ENCODE measurements at places on chromosomes 11 and 22. TPM values are rescaled to one million over a fixed set of nuclear protein-coding genes. Genes with fewer than 3 reads are reported as not detected.
A peak's percentile ranks its signal among the peaks of the same experiment; 100 is the strongest.

ENTHD1 gene
- not detected for polyA plus RNA-seq

DNA sequence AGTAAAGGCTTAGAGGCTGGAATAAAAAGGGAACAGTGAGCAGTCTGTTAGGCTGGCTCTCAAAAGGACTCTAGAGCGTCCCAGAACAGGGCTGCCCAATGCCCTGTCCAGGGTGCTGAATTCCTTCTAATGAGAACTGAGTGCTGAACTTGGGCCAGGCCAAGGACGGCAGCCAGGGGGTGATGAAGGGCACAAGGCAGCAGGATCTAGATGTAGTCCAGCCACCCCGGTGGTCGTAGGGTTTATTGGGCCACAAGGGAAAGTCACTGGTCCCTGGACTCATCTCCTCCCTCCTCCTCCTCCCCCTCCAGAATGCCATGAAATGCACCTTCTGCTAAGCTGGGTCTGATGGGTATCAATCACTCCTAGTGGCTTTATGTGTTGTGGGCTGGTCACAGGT is 19.2 kb downstream of the NPTXR start:
- peak; percentile 88 for DNase-seq

YPEL1 gene
- polyA plus RNA-seq, result 14.5 TPM

DNA sequence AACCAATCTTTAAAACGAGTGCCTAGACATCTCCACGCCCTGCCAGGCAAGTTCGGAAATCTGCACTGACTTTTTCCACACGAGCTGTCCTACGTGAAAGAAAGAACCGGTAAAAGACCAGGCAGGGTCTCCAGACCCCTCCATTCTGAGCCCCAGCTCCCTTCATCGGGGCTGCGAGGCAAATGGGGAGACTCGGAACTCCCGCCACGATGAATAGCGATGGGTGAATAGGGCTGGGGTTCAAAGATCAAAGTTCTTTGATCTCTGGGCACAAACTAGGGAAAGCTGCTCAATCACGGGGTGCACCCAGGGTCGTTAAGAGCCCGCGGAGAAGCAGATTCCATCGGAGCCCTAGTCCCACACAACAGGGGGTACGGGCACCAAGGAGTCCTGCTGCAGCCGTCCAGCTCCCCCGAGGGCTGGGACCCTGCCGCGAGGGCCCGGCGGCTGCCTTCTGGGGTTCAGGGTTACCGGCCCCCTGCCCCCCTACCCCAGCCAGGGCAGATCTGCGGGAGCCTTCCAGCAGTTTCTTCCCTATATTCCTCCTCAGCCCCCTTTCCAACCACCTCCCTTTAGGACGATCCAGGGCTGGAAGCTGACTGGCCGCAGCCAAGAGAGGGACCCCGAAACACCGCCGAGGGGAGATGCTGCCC is 1.1 kb downstream of the LRP4 start:
- DNase-seq, result no peak

MYOD1 gene
- polyA plus RNA-seq, result 63.4 TPM

GRCh38 chr11:125091247-125091876 is 20.1 kb downstream of the TMEM218 start:
- peak; percentile 88 for DNase-seq

DNA sequence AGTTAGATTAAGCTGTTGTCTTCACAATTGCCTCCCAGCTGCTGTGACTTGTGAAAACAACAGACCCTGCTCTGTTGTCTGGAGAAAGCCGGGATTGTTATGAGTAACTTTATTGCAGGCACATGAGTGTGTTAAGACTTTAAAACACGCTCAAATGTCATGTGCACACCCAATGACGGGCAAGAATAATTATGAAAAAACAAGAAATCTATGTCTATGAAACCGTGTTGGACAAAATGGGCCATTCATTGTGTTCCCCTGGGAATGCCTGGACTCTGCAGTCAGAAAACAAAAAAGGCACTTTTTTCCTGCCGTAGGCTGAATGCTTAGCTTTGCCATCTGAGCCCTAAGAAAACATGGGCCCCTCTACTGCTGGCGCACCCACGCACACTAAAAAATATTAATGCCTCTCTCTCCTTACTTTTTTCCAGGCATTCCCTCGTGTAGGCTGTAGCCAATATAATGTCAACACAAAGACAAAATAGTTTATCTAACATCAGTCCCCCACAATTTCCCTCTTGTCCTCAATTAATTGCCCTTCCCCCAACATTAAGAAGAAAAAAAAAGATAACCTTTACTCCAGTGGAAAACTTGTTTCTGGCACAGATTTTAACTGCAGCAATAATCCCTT is 207.9 kb downstream of the SOX6 start:
- peak; percentile 79 for DNase-seq

C11orf91 gene
- polyA plus RNA-seq, result not detected

GRCh38 chr11:113874581-113875233 is 665 bp downstream of the USP28 start:
- DNase-seq, result no peak

DNA sequence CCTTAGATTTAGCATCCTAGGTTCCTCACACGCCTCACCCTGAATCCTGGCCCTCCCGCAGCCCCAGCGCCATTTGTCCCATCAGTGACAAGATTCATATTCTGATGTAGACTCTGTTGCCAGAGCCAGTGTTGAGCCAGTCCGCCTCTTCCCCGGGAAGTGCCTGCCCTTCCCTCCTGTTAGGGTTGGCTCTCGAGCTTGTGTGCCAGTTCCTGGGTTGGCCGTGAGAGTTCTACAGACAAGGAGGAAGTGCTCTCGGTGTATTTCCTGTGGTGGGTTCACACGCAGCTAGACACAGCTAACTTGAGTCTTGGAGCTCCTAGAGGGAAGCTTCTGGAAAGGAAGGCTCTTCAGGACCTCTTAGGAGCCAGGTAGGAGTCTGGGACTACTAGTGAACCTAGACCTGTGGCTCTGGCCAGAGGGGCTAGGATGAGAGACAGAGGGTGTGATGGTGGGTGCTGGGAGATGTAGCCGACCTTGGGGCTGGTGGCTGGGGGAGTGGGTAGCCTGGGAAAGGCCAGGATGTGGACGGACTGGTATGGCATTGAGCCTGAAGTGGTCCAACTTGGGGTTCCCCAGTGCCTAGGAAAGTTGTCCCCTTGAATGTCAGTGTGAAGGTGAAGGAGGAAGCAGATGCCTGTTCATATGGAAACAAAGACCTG is at the start of gene IL18BP:
IL18BP (plus strand) TSS at position 261 of the 662 bp plus-strand sequence. CDS start 1,076 bp downstream, outside the sequence.
- DNase-seq, result peak; percentile 63

DNA sequence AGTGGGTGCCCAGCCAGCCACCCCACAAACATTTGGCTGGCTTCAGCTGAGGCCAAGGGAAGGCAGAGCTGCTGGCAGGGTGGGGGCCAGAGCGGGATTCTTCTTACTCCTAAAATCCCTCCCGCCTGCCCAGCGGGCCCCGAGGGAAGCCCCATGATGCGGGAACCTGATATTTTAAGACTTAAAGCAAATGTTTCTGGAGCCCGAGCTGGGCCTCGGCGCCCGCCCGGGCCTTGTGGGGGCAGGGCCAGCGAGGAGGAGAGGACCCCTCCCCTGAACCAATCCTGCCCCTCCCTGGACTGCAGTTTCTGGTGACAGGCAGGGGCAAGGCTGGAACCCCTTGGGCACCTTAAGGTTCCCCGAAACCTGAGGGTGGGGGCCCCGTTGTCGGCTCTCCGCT is 17.2 kb downstream of the GP1BB start:
- no peak for DNase-seq

DNA sequence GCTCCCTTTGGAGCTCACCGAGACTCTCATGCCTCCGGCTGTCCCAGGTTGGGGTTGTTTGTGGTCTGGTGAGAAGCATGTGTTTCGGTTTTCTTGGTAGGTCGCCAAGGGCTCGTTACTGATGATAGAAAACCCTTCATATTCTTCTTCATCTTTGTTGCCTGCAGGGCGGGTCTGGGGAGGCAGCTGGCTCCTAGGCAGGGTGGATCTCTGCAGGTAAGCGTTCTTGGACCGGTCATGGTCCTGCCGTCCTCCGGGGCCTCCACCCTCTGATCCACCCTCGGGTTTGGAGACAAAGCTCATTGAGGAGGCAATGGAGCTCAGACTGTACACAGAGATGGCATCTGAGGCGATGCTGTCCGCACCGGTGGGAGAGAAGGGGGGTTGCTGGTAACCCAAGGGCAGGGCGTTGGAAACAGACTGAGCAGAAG is 64.3 kb upstream of the PITPNB start:
- DNase-seq, result no peak

DNA sequence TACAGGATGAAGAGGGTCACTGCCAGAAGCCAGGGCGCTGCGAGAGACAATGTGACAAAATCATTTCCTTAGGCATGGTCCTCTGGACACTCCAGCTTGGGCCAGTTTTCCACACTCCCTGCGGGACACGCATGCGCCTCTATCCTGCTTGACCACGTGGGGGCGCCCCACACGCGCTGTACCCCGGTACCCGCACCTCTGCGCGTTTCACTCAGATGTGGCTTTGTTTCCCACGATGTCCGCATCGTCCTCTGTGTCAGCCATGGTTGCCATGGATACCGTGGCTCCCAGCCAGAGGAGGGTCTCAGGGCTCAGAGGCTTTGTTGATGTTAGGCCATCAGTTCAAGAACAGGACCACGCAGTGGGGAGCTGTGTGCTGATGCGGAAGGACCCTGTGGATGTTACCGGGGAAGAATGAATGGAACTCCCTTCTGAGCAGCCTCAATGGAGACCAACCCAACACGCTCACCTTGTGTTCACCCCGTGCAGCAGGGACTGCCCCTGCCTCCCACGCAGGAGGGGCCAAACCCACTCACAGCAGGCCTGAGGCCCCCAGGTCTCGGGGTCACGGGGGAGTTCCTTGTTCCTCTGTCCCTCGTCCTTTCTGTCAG is 101.1 kb upstream of the SLC22A12 start:
- peak; percentile 54 for DNase-seq

GRCh38 chr11:43788421-43788820 is 92.2 kb upstream of the ALKBH3 start:
- DNase-seq, result peak; percentile 79

GRCh38 chr11:15278128-15278527 is 163.4 kb downstream of the INSC start:
- peak; percentile 16 for DNase-seq

DNA sequence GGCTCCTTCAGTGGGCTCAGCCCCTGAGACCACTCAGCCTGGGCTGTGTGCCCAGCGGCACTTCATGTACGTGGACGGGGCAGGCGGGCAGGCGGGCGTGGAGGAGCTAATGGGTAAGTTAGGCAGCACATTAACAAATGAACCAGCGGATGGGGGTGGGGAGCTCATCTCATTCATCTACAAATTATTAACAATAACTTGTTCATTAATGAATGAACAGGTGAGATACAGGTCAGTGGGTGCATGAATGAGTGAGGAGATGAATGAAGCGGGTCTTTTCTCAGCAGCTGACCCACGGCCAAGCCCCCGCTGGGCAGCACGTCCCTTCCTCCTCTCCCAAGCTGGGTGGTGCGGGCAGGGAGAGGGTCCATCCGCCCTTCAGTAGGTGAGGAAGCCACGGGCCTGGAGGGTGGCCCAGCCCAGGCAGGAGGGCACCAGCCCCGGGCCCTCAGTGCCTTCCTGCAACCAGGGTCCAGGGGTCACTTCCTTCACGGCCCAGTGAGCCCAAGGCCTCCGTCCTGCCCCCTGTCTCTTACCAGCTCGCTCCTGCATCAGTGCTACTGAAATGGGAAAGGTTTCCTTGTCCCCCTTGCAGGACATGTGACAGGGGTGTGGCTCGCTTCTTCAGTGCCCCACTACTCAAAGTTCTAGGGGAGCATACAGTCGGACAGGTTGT is 60.5 kb upstream of the KCNQ1OT1 start:
- no peak for DNase-seq

- DNase-seq, result no peak
Observed at GRCh38 chr11:44528103-44528502, 37.4 kb upstream of the CD82 start.

PRODH gene
- polyA plus RNA-seq, result 18.7 TPM

- no peak for DNase-seq
Observed at GRCh38 chr11:63248966-63249365, 5.6 kb upstream of the SLC22A25 start.

ABCC8 gene
- 2.8 TPM for polyA plus RNA-seq

- no peak for DNase-seq
Observed at GRCh38 chr11:33575311-33575710, 125.3 kb downstream of the C11orf91 start.

TRPM5 gene
- polyA plus RNA-seq, result not detected

DNA sequence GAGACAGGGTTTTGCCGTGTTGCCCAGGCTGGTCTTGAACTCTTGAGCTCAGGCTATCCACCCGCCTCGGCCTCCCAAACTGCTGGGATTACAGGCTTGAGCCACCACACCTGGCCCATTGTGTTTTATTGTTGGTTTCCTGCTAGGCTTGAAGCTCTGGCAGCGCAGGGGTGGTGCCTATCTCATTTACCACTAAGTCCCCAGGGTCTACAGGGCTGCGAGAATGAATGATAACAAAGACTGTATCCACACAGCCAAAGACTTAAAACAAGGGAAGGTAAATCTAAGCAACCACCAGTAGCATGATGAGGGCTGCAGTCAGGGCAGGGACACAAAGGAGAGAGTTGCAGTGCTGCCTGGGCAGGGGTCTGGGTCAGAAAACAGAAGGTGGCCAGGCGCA is 37.3 kb upstream of the XBP1 start:
- DNase-seq, result no peak

GRCh38 chr11:62983536-62984199 is 1.1 kb downstream of the SLC22A6 start:
- no peak for DNase-seq

GRCh38 chr11:65491163-65491465 is 7.7 kb upstream of the MALAT1 start:
- DNase-seq, result peak; percentile 44

DNA sequence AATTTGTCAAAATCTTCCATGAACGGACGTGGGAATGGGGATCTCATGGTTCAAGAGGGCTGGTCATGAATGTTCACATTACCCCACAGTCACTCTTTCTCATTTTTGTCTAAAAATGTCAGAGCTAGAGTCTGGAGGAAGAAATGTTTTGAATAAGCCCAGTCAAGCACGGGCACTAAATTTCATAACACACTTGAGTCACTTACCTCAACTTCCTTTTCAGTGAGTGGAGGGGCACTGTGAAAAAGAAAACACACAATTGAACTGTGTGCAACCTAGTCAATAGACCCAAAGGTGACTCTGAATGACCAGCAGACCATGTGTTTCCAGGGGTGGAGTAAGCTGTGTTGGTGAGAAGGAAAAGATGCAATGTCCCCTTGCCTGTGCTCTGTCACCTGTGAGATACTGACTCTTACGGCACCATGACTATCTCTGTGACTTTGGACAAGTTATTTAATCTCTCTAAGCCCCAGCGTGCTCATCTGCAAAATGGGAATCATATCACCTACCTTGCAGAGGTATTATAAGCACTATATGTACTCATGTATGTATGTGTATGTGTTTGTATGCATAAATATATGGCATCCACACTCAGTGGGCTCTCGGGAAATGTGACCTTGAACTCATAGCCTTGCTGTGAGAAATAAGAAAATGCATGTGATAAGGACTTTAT is 38.2 kb upstream of the LYVE1 start:
- peak; percentile 41 for DNase-seq

All from muscle of leg (tissue), 16 donors.